ENCODE measurements at places on chromosomes 7 and 10. TPM values are rescaled to one million over a fixed set of nuclear protein-coding genes. Genes with fewer than 3 reads are reported as not detected.

The COL26A1 gene
- 11.6 TPM for total RNA-seq

The POLR2J2 gene
- total RNA-seq = 1.6 TPM

The AKR1E2 gene
- total RNA-seq = 4.2 TPM

The PLEKHA8 gene
- total RNA-seq = 13.8 TPM

The SRRT gene
- total RNA-seq = 35.8 TPM

The ERVW-1 gene
- total RNA-seq = not detected

The CALN1 gene
- 0.23 TPM for total RNA-seq

DNA sequence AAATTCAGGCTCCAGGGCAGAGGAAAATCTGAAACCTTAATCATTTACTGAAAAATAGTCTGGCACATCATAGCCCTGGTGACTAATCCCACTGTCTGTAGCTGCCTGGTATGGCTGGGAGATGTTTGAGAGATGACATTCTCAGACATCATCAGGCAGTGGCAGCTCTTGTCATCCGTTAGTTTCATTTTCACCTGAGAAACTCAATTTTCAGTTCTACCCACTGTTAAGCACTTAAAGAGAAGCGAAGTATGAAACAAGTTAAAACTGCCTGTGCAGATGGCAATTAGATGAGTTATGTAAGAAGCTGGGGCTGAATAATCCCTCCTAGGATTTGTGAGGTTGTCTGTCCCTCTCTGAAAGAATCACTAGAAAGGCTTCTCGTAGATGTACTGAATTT lies 150.2 kb downstream of the NSUN6 start:
- DNase-seq = no peak

DNA sequence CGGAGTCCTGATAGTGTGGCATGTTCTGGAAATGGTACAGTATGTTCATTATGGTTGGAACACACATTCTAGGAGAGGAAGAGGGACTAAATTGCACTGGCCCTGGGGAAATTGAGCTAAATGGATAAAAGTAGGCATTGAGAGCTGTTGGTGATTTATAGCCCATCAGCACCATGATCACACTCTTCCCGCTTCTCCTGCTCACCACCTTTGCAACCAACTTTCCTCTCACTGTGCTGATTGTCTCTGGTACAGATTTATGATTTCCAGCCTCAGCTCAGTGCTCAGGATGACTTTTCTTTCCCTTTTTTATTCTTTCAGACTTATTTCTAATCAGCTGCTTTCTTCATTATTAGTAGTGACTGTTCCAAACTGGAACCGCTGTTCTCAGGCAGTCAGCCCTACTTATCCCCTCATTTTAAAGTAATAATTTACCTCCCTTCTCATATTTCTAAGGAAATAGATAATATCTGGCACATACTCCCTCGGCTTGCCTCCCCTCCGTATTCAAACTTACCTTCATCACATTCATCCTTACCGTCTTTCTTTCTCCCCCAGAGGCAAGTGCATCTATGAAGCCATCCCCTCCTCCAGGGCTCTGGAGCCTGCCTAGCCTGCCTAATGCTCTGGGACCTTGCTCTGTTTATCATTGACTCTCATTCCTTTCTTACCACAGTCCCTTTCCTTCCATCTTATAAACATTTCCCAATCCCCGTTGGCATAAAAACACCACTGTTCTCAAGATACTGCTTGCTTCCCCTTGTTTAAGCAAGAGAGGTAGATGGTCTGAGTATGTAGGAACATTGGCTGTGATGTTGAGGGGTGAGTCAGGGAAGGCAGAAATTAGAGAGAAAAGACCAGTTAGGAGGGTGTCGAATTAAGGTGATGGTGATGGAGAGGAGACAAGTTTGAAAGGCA lies 51.6 kb upstream of the RPA3 start:
- no peak for DNase-seq

DNA sequence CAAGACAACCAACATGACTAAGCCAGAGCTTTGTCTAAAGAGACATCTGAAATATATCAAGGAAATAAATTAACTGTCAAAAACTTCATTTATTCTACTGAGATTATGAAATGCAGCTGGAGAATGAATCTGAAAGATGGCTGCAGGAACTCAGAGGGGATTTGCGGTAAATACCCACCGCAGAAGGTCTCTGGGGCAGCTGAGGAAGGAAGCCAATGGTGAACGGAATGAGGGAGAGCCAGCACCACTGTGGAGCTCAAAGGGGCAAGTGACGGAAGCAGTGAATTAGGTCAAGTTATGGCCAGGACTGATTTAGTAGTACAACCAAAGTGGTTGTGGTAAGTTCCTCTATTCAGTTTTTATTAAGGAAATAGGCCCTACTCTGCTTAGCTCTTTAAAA lies 215.3 kb upstream of the GLI3 start:
- no peak for DNase-seq

DNA sequence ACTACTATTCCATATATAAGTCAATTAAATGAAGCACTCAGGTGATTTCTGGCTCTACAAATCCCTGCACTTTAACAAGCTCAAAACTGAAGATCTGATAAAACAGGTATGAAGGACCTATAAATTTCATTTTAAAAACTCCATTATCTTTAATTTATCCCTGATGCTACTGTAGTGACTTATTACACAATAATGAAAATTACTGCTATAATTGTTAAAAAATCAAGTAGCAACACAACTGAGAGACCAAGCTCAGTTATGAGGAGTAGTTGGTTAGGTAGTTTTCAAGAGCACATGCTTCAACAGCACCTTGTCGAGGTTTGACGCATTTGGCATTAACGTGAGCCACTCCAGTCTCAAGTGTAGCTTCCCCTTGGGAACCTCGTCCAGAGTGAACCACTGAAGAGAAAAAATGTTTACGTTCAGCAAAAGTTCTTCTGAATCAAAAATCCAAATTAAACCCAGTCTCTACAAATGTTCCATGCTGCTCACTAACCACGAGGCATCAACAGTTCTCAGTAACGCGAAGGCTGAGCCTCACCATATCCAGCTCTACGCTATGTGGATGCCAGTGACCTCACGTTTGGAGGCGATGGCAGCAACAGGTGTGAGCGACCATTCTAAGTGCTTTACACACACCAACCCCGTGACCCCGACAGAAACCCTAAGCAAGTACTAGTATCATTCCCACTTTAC lies 55.3 kb upstream of the NCAPG2 start:
- DNase-seq = no peak

- no peak for DNase-seq
Measured at GRCh38 chr10:101759309-101760247, 16.3 kb downstream of the FGF8 start.

- DNase-seq = no peak
Measured at GRCh38 chr7:158603773-158604755, 16.4 kb upstream of the PTPRN2 start.

DNA sequence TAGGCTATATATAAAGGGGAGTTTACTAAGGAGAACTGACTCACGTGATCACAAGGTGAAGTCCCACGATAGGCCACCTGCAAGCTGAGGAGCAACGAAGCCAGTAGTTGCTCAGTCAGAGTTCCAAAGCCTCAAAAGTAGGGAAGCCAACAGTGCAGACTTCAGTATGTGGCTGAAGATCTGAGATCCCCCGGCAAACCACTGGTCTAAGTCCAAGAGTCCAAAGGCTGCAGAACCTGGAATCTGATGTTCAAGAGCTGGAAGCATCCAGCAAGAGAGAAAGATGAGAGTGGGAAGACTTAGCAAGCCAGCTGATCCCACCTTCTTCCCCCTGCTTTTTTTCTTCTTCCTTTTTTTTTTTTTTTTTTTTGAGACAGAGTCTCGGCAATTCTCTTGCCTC lies 27.0 kb upstream of the GSDME start:
- peak; percentile 13 for DNase-seq

DNA sequence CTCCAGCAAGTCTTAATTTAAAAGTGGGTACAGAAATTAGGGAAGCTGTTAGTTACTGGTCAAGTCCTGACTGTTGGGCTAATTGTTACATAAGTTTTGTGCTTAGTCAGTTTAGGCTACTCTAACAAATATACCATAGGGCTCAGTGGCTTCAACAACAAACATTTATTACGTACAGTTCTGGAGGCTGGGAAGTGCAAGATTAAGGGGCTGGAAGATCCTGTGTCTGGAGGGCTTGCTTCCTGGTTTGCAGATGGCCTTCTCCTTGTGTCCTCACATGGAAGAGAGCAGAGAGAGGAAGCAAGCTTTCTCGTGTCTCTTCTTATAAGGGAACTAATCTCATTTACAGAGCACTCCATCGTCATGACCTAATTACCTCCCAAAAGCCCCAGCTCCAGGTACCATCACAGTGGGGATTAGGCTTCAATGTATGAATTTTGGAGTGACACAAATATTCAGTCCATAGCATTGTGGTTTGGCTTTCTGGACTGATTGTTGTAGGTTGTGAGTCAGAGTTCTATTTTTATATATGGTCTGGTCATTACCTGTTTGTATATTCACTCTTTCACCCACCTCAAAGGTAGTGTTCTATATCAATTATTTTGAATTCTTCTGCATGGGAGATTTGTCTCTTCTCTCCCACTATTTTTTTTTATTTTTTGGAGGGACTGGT lies 17.1 kb downstream of the ST7 start:
- no peak for DNase-seq

DNA sequence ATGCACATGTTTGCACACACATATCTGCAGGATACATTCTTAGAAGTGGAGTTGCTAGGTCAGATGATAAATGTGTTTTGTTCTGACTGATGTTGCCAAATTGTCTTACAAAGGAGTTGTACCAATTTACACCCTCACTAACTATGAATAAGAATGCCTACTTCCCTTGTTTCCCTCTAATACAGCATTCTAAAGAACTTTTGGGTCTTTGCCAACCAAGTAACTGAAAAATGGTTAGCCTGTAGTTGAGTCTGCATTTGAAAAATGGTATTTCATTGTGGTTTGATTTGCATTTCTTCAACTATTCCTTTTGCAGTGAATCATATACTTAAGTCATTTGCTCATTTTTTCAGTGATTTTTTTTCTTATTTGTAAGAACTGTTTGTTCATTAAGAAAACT lies 48.4 kb downstream of the TMEM26 start:
- DNase-seq = no peak

DNA sequence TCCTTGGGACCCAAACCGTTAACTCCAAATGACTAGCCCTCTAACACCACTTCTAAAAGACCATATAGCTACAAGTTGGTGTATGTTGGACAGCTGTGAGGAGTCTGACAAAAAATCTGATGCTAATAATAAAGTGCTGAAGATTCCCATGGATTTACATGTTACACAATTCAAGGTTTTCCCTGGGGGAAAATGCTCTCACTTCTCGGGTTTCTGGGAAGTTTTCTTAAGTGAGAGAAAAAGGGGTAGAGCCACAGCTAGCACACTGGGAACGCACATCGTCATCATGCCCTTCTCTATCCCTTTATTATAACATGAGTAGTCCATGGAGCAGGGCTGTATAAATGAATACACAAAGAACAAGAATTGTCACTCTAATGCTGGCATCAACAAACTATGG lies 162.1 kb downstream of the CHCHD3 start:
- no peak for DNase-seq

DNA sequence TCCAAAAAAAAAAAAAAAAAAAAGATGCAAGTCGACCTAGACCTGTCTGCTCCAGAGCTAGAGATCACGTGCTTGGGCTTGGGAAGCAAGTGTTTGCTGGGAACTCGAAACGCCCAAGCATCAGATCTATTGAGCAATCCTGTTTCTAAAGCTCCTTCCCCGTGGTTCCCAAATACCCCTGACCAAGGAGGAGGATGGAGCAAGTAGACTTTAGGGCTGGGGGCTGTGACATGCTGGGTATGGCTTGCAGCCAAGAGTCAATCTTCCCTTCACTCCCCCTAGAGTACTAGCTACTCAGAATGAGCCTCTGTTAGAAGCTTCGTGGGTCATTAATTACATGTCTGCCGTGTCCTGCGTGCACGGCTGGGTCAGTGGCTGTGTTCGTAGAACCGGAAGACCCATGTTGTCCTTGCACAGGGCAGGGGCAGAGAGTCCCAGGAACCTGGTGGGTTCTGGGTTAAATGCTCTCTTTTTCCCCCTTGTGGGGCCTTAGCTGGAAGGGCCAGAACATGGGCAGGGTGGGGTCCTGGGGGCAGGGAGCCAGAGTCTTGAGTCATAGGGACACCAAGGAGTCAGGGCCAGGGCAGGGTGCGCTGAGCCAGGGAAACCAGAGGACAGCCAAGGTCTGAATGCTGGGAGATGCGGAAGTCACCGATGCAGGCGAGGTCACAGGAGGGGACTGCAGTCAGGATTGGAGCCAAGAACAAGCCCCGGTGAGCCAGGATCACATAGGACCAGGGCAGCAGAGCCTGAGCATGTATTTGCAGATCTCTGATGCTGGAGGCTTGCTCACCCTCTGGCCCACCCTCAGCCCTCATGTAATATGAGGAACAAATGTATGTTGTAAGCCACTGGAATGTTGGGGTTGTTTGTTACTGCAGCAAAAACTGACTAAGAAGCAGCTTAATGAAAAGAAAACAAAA lies 34.6 kb upstream of the TPST1 start:
- no peak for DNase-seq

DNA sequence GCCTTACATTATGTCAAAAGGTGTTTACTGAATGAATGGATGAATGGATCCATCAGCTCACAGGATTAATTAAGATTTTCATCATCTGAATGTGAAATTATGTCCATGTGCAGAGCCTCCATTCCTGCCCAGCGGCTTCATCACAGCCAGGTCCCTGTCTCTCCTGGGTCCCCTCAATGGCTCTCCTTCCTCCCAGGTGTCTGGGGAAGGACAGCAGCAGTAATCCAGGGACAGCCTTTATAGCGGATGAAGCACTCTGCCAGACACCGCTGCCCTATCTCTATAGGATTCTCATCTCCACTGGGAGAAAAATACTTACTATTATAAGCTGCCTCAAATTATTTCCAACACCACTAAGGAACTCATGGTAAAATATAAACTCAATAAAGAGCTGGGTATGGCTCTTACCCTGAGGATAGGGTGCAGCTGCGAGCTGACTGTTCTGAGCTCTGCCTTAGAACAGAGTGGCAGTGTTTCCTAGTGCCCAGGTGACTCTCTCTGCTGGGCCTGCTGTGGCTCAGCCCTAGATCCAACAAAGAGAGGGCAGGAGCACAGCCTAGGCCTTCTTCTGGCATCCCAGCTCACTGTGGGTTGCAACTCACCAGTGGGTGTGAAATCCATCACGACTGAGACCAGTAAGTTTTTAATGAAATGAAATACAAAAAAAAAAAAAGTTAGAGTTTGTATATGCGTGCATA lies 38.3 kb downstream of the GPRIN2 start:
- no peak for DNase-seq

DNA sequence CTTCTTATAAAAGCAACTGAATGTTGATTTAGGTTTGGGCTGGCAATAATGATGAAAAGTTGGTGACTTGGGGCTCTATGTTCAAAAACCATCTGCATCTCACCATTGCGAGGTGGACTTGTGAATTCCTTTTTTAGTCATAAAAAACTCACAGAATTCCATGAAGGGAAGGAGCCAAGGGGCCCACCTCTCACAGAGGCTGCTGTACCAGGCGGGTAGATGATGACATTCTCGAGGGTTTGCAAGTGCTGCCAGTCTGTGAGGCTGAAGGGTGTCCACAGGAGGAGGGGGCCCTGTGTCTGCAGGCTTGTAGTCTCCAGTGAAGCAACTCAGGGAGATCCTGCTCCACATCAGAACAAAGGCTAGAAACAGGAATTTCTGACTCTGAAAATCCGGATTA lies 195.5 kb upstream of the ZNF32 start:
- no peak for DNase-seq

DNA sequence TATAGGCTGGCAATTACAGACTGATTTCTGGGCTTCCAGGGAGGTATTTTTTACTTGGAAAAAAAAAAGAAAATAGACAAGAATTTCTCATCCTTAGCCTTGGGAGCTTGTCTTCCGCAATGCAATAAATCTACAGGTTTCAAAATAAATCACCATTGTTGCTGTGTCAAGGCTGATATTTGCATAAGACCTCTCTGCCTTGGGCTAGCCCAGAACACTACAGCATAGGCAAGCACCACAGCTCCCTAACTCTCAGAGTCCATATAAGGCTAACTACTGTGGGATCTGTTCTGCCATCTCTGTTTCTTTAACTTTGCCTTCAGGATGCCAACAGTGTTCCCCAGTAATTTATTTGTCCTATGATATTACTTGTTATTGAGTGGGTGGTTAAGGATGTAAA lies 64.4 kb downstream of the ZWINT start:
- DNase-seq = no peak

Measured in hepatocyte (in vitro differentiated cells).